Cardiac fibroblast (primary cell): ENCODE measurements at places on chromosomes 2 and 18.
A peak's percentile ranks its signal among the peaks of the same experiment; 100 is the strongest.

DNA sequence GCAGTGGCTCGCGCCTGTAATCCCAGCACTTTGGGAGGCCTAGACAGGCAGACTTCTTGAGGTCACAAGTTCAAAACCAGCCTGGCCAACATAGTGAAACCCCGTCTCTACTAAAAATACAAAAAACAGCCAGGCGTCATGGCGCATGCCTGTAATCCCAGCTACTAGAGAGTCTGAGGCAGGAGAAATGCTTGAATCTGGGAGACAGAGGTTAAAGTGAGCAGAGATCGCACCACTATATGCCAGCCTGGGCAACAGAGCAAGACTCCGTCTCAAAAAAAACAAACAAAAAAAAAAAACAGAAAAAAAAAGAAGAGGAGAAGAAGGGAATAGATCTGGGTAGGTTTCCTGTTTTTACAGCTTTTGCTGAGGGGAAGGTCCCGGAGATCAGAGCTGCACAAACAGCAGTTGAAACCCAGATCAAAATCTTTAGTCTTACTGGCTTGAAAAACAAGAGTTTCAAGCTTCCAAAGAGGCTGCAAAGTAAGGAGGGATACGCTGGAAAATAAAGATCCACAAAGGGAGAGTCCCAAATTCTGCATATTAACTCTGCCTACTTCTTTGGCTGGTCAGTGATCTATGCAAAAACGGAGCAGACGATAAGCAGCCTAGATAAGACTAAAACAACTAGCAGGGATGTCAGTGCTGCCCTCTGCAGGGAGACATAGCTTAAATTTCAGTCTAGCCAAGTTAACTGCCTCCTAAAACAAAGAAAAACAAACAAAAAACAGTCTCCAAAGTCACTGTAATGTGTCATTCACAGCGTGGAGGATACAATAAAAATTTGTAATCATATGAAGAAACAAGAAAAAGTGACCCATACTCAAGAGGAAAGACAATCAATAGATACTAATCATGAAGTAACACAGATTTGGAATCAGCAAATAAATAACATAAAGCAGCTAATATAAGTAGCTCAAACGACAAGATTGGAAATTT is 74.1 kb downstream of the TLK1 start:
- peak; percentile 64 for DNase-seq

DNA sequence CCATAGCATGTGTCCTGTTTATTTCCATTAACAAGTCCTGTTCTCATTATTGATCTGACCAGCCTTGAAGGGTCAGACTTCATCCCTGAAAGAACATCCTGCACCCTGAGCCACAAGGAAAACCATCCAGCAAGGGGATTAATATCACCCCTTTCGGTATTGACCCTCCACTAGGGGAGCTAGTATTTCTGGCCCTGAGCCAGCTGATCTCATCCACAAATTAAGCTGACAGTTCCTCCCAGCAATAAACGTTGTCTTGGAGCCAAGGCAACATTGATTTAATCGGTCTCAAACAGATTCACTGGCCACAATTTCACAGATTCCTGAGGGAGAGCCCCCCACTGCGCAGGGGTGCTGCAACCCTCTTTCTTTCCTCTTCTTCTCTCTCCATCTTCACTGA is 353.1 kb upstream of the FANCL start:
- no peak for DNase-seq

- no peak for DNase-seq
Observed at GRCh38 chr2:20744366-20745335, 77.7 kb downstream of the GDF7 start.

DNA sequence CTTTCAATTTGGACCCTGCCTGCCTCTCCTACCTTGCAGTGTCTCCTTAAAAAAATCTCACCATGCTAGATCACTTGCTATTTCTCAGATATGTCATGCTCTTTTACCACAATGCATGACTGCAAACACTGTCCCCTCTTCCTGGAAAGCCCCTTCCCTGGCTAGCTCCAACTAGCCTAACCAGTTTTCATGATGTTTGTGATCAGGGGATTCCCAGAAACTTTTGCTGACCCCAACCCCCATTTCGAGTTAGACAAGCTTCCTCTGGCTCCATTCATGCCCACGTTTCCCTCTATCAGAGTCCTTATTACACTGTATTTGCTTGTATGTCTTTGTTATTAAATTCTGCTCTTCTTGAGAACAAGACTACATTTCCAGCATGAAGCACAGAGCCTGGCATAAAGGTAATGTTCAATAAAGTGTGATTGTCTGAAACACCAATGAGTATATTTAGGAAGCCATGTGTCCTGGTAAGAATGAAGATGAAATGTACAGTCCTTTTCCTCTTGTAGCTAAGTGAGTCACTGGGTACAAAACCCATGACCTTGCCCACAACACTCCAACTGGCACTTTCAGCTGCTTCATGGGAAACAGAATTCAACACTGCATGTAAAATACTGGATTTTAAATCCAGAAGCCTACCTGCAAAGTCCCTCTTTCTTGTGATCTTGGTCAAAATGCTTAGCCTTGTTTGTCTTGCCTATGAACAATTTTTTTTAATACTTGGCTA is 62.0 kb upstream of the ATL2 start:
- no peak for DNase-seq

- no peak for DNase-seq
Observed at GRCh38 chr18:47986620-47987387, 56.3 kb upstream of the SMAD2 start.

DNA sequence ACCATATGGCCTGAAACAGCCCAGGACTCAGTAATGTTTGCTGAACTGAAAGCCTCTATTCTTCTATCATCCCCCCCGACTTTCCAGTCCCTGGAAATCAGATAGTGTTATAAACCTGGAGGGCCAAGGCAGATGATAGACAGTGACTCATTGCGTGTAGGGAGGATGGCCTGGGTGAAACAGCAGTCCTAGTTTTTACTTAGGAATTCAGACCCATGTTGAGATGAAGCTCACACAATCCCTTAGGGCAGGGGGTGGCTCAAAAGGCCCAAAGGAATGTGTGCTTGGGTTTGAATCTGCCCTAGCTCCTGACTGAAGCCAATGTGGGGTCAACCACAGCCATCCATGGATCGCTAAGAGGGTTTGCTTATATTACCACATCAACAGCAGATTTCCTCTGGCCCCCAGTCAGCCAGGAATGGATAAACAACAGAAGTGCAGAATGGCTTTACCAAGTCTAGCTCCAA is 43.9 kb upstream of the STPG4 start:
- peak; percentile 95 for DNase-seq

DNA sequence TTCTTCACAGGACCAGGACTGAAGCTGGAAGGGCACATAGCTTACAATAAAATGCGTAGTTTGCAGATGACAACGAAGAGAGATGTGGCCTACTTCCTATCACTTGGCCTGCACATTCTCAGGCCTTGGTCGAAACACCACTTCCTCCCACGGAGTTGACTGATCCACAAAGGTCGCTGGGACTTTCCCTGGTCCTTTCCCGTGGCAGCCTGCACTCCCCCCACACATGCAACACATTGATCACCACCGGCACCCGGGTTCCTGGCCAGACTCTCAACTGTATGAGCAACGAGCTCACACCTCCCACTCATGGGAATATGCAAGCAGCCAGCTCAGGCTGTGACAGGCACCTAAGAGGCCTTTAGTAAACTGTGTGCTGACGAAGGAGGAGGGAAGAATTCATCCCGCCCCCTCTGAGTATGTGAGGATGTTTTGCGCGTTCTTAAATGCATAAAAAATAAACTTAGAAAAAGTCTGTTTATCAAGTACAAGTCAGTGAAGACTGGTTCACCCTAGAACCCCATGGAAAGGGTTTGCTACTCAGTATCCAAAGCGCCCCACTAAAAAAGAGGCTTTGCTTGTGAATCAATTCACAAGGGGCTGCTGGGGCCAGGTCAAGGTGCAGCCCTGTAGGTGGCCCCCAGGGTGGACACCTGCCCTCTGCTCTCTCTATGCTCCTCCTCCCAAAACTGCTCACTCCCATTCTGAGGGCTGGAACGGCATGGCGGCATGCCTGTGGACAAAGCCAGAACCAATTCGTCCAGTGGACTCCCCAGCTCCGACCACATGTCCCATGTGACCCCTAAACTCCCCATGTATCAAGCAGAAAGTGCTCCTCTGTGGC is 154.3 kb downstream of the EIPR1 start:
- peak; percentile 79 for DNase-seq

DNA sequence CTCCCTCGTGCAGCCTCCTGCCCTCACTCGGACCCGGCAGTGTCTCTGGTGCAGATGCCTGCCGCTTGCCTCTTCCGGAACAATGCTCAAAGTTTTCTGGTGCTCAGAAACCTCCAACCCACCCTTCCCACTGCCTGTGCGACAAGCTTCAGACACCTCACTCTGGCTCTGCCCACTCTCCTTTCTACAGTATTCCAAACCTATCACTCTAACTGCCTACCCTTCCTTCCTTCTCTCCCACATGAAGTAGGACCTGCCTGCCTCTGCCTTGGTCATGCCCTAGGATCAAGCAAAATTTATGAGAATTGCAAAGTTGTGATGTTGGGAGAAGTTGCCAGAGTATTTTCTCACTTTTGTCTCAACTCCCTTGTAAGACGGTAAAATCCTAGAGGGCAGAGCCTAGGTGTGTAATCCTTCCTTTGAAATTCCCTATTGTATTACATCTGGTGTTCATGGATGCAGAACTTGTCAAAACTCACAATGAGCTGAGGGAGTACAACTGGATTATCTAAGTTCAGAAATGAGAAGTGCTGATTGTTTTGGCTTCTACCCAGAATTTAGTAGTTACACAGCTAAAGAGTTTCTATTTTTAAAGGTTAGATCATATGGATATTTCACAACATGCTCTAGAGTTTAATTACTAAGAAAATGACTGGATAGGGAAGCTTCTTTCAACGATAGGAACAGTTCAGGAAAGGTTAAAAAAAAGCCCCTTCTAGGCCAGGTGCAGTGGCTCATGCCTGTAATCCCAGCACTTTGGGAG is 7.2 kb downstream of the NPC1 start:
- peak; percentile 62 for DNase-seq

- DNase-seq = no peak
Observed at GRCh38 chr2:232484628-232485347, 2.8 kb downstream of the ECEL1 start.

DNA sequence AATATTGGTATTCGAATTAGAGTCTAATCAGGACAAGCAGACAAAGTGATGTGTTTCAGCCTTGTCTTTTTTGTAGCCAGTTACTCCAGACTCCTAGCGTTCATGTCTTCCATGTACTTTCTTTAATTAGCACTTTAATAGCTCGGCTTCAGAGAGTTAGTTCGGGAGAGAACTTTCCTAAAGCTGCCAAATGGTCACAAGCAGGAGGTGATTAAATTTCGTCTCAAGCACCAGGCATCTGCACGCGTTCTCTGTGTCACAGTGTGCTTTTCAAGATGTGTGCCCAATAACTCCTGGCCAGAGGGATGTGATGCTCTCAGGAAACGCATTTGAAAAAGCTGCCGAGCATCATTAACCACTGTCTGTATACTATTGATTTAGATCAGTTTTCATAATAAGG is 790.8 kb downstream of the SOCS6 start:
- no peak for DNase-seq

GRCh38 chr2:98465456-98466226 is 21.0 kb downstream of the INPP4A start:
- peak; percentile 84 for DNase-seq

GRCh38 chr2:236319036-236319435 is 54.8 kb upstream of the ASB18 start:
- DNase-seq = no peak

DNA sequence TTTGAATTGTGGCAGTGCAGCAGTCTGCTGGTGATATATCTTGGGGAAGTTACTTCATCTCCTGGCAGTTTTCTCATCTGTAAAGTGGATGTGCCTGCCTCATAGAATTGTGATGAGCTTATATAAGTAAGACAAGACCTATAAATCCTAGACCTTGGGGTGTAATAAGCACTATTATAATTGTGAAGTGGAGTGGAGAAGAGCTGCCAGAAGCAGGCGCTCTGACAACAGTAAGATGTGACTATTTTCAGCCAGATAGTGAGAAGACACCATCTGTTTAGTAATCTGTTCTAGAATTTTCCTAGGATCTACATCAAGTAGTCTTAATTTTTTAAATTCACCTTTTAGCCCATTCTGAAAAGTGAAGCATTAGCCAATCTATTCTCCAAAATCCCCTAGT is 85.6 kb upstream of the TSPYL6 start:
- peak; percentile 47 for DNase-seq

DNA sequence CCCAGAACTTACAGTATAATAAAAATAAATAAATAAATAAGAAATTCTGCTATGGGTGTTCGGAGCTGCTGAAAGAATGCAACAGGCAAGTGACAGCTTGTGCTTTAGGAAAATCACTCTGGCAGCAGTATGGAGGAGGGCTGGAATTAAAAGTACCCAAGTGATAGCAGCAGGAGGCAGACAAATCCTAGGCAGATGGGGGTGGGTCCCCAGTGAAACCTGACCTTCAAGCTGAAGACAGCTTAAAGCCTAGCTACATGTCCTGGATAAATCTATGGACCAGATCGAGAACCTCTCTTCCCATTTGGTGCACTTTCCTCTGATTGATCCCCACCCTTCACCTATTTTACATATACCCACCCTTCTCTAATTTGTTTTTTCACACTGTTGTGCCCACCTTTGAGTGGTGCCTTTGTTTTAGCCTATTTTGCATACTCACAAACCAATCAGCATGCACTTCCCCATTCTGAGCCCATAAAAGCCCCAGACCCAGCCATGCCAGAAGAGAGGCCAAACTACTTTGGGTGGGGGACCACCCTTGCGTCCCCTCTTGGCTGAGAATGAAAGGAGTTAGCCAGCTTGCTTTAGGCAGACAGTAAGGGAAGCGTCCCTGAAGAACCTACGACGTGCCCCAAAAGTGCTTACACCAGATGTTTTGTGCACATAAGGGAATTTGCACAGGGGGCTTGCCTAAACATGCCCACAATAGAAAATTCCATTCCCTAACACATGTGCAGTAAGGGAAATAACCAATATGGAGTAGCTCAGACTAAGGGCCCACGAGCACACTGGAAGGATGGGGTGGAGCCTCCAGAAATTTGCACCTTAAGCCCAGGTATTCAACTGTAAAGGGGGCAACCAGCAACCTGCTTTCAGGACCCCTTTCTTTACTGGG is 3.0 kb downstream of the METTL8 start:
- DNase-seq = no peak

DNA sequence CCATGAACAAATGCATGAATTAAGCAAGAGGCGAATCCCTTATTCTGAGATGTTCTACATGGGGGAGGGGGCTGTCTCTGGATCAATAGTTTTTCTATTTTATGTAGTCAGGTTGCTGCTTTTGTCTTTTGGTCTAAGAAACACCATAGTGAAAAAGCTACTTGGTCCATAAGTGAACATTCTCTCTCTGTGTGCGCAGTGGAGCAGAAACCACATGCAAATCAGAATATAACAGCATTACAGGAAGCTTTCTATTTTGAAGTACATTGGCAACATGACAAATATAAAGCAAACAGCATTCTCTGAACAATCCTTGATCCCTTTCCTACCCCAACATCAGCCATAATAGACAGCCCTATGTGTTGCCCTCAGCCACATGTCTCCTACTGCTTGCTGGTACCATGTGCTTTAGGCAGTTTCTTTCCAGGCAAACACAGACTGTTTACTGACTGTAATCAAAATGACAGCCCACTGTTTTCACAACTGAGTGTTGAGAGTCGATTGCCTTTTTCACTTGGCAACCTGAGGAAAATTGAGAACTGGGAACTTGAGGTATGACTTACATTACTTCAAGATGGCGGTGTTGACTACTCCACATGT is 10.6 kb downstream of the SCN3A start:
- no peak for DNase-seq

- DNase-seq = no peak
Observed at GRCh38 chr18:36744261-36744876, 84.4 kb downstream of the TPGS2 start.
